ENCODE measurements at places on chromosomes 2 and 18.

DNA sequence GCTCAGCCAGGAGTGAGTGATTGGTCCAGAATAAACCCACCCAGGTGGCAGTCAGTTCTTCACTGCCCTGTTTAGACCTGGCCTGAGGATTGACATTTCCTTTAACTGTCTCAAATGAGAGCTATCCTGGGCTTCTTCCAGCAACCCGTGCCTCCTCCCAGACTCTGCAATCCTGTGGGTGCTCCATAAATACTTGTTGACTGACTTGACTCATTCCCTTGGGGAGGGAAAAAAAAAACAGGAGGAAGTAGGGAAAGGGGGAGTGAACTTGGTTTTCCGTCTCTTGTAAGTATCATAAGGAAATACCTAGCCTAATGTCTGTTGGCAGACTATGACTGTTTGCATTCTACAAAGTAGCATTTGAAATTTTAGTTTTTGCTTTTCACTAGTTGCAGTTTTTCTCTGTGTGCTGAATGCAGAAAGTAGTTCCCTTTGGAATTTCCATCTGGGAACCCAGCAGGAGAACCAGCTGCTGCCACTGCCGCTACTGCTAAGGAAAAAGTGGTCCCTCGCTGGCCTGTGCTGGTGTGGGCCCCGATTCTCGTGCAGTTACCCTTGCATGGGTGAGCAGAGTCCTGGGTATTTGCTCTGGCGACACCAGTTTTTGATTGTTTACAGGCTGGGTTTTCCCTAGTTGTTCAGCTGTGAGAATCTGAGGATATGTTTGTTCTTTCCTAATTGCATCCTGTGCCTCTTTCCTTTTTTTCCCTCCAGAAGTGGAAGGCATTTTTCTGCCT is 78.8 kb downstream of the TGOLN2 start:
- DNase-seq = peak; percentile 93

DNA sequence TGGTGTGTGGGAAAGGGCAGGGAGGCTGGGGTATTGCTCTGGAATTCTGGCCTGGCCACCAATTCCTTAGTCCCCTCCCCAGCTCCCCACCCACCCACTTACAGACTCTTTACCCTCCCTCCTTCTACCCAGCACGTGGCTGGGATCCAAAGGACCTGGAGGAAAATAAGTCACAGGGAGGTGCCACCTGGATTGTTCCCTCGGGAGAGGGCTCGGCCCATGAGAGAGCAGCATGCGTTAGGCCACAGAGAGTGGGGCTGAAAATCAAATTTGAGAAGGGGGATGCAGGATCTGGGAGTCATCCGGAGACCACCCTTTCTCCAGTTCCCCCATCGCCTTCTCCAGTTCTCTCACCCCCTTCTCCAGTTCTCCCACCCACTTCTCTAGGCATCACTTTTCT is 3.0 kb downstream of the ASPRV1 start:
- DNase-seq = no peak

DNA sequence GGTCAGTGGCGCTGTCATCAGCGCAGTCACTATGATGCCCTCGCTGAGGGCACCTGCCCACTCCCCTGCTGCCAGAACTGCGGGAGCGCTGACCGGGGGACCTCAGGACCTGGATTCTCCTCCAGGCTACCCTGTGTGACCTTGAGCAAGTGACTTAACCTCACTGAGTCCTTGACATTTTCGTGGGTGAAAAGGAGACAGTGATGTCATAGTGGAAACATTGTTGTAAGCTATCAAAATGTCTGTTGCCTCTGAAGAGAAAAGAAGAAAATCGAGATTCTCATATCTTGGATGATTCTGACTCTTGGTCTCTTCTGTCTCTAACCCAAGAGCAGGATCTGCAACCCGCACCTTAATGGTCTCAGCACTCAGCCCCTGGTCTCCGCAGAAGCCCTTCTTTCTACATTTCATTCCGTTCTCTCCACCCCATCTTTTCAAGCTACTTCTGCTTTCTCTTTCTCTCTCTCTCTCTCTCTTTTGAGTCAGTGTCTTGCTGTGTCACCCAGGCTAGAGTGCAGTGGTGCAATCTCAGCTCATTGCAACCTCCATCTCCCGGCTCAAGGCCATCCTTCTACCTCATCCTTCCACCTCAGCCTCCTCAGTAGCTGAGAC is 978 bp upstream of the TUBA4A start:
- DNase-seq = no peak

DNA sequence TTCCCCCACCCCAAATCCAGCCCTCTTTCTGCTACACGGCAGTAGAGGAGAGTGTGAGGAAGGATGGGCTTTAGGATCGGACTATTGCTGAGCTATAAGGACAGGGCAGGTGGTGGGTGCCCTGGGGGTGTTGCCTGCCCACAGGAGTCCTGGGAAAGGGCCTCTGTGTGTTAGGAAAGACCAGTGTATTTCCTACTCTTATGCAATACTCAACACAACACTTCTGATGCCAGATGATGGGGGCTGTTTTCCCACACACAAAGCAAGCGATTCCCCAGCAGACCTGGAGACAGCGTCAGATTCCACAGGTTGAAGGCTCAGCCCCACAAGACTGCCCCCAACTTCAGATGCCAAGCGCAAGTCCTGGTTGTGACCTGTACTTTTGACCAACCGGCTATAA is 91.0 kb upstream of the LCLAT1 start:
- no peak for DNase-seq

DNA sequence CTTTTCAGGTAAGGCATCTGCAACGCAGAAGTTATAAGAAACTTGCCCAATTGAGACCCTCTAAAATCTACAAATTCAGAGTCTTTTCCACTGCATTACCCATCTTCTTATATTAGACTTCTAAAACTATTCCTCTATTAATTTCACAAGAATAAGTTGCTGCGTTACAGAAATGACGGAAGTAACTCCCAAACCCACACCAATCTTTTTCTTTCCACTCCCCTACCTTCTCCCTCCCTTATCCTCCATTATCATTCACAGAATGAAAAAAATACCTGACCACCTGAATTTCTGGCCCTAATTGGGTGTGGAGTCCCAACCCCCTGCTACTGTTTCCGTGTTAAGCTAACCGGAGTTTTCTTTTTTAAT is 689 bp downstream of the RPRD1A start:
- no peak for DNase-seq

- no peak for DNase-seq
Measured at GRCh38 chr18:23495723-23496440, 7.4 kb upstream of the RMC1 start.

DNA sequence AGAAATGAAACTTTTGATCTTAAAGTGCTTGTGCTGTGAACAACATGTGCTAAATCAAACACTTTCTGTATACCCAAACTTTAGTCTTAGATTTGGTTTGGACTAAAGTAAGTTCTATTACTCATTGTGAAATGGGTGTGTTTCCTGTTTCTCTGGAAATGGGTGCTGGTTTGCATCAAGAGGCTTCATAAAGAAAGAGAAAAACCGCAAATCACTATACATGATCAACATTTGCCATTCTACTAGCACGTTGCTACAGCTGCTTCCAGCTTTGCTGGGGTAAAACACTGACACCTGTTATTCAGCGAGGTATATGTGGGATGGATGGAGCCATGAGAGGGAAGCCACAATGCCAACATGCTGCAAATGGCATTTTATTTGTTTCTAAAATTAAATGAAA is 547.0 kb upstream of the ACVR2A start:
- DNase-seq = no peak

- no peak for DNase-seq
Measured at GRCh38 chr2:100228967-100229366, 86.6 kb upstream of the AFF3 start.

DNA sequence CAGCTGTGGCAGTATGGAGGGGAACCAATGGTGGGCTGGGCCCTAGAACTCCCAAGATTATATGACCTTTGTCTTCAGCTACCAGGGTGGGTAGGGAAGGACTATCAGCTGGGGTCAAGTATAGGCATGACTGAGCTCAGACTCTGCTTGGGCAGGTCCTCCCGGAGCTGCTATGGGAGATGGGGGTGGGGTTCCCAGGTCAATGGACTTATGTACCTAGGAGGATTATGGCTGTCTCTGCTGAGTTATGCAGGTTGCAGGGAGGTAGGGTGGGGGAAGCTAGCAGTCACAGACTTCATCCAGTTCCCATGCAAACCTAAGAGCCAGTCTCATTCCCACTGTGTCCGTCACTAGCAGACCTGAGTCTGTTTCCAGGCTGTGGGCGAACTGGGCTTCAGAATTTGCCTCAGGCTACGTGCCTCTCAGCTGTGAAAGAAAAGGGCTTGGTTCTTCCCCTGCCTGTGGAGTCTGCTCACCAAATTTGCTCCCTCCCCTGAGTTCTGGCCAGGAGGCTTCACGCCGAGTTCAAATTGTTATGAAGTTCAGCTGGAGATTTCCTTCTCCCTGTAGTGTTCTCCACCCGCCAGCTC is 985.8 kb upstream of the NRXN1 start:
- no peak for DNase-seq

DNA sequence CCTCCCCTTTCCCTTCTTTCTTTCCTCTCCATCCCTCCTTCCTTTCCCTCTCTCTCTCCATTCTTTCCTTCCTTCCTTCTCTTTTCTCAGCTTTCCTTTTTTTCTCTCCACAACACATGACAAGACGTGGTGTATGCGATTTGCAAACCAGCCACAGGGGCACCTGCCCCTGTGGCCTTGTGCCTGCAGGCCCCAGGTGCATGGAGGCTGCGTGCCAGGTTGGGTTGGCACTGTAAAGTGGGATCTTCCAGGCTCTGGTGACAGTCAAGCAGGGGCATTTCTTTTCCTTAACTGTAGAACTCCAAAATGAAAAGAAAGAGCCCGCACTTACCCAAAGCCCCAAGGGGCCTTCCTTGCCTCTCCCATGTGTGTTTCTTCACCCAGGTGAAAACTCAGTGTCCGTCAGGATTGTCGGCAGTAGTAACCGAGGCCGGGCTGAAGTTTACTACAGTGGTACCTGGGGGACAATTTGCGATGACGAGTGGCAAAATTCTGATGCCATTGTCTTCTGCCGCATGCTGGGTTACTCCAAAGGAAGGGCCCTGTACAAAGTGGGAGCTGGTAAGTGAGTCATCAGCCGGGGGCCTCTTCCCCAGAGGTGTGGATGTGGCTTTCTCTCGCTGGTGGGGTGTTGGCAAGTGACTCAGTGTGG is 50.9 kb downstream of the MARCO start:
- DNase-seq = no peak

DNA sequence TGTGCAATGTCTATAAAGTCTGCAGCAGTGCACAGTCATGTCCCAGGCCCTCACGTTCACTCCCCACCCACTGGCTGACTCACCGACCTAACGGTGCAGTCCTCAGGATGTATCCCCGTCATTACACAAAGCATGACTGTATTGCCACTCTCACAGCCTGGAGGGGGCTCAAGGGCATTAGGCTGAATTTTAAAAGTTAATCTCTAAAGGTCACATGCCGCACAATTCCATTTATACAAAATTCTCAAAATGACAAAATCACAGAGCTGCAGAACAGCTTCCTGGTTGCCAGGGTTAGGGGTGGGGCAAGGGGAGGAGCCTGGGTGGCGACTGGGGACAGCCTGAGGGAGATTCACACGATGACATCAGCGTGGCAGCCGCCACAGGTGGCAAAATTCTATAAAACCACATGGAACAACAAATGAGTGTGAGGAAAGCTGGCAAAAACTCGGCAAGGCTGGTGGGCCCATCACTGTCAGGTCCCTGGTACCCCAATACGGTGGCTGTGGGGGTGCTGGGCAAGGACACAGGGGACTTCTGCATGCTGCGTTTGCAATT is 97.6 kb downstream of the NDUFA10 start:
- DNase-seq = peak; percentile 54

DNA sequence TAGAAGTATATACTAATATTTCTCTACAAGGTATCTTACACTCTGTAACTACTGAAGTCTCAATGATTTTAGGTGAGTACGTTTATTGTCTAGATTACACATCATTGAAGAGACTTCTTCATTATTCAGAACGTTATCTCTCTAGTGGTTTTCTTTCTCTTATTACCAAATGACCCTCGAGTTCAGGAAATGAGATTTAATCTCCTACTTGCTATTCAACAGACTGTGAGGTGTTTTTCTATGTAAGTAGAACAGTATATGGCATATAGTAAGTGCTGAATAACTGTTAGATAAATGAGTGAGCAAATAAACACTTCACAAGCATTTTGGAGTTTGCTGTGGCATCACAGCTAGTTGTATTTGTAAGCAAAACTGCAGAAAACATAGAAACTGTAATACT is 947.2 kb upstream of the SLC39A10 start:
- DNase-seq = no peak

- DNase-seq = peak; percentile 37
Measured at GRCh38 chr2:161102770-161103450, 57.3 kb upstream of the TANK start.

GRCh38 chr2:73243884-73244570 is 9.9 kb downstream of the CCT7 start:
- no peak for DNase-seq

DNA sequence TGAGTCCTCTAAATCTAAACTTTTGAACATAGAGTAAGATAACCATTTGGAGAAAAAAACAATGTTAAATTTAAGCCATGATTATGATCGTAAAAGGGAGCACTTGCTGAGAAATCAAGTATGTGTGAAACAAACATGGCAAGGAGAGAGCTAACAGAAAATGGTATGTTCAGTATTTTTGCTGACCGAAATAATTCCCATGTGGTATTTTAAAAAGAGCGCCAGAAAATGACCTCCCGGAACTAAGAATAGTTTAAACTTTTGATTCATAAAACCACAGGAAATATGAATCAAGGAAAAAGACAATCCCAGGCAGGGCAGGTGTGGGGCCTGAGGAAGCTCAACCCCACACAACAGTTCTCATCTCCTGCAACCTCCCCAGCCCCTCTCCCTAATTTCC is 74.2 kb downstream of the DOCK10 start:
- no peak for DNase-seq

- no peak for DNase-seq
Measured at GRCh38 chr18:79260023-79260422, 135.7 kb upstream of the NFATC1 start.

Data from stromal cell of bone marrow (primary cell).